ENCODE measurements at places on chromosomes 2 and 18.

GRCh38 chr2:48600917-48601316 is 16.7 kb upstream of the GTF2A1L start:
- H3K4me3 ChIP-seq = no peak overlapping the region
- DNase-seq = no peak
- H3K27me3 ChIP-seq = no peaks in the 10 kb centered on the region
- H3K4me1 ChIP-seq = no peaks in the 10 kb centered on the region
- no peaks in the 10 kb centered on the region for H3K36me3 ChIP-seq

GRCh38 chr18:69617888-69618287 is 217.2 kb downstream of the DOK6 start:
- H3K4me3 ChIP-seq = no peak overlapping the region
- no peaks in the 10 kb centered on the region for H3K36me3 ChIP-seq
- no peak overlapping the region for H3K27ac ChIP-seq

- no peak for DNase-seq
- H3K27me3 ChIP-seq = no peaks in the 10 kb centered on the region
- H3K27ac ChIP-seq = no peak overlapping the region
- H3K4me3 ChIP-seq = no peak overlapping the region
Measured at GRCh38 chr2:147051814-147052213, 793.0 kb upstream of the ACVR2A start.

- DNase-seq = no peak
- H3K36me3 ChIP-seq = no peaks in the 10 kb centered on the region
- no peaks in the 10 kb centered on the region for H3K4me1 ChIP-seq
- no peaks in the 10 kb centered on the region for H3K27me3 ChIP-seq
- H3K27ac ChIP-seq = no peak overlapping the region
Measured at GRCh38 chr18:75304678-75305557, 94.3 kb downstream of the TSHZ1 start.

DNA sequence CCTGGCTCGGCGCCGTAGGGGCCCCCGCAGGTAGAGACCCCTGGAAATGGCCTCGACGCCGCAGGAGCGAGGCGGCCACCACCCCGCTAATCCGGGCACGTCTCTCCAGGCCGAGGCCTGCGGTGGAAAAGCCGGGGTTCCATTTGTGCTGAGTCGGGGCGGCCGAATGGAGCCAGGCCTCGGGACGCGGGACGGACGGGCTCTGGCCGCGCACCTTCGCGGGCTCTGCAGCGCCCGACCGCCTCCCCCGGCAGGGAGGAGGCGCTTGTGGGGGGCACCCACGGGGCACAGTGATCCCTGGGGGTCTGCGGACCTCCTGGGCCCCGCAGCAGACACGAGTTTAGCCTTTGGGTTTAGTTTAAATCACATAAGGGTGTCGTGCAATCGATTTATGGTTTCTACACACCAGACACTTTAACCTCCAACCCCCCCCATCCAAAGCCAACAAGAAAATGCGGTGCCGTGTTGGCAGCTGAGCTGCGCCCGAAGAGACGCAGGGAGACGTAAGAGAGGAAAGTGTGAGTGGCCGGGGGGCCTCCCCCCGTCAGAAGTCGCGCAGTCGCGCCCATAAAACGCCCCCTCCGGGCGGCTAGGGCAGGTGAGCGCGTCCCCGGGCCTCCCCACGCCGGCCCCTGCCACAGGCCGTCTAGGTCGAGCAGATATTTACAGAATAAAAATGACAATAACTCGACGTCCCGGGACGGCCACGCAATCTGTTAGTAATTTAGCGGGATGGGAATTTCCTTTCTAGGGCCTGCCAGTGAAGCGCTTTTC is 1.0 kb upstream of the NFATC1 start:
- H3K27ac ChIP-seq = no peak overlapping the region
- peaks cover 6% of the 10 kb centered on the region for H3K27me3 ChIP-seq
- H3K4me3 ChIP-seq = peak overlapping the region; percentile 47
- H3K36me3 ChIP-seq = no peaks in the 10 kb centered on the region

- H3K27me3 ChIP-seq = no peaks in the 10 kb centered on the region
- peak overlapping the region; percentile 80 for H3K27ac ChIP-seq
- no peaks in the 10 kb centered on the region for H3K36me3 ChIP-seq
- H3K4me1 ChIP-seq = peaks cover 54% of the 10 kb centered on the region
- peak overlapping the region; percentile 54 for H3K4me3 ChIP-seq
Measured at GRCh38 chr2:96164459-96165184, 19.4 kb upstream of the DUSP2 start.

DNA sequence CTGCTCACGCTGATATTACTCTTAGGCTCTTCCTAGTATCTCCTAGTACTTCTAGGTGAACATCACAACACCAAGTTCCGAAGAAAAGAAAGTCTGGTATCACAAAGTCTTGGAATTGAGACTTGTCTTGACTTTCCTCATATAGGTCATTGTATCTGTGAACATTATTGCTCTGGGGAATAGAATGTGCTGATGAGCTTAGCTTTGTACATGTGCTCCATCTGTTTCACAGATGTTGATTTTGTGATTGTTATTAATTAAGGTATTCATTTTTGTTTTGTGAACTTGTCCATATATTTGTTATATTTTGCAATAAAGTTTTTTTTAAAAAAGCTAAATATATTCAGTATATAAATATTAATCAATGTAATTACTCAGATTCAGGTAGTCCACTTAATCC is 111.7 kb downstream of the BABAM2 start:
- H3K36me3 ChIP-seq = no peaks in the 10 kb centered on the region
- H3K27me3 ChIP-seq = no peaks in the 10 kb centered on the region
- no peak overlapping the region for H3K27ac ChIP-seq
- H3K4me3 ChIP-seq = no peak overlapping the region
- no peaks in the 10 kb centered on the region for H3K4me1 ChIP-seq

- H3K4me1 ChIP-seq = no peaks in the 10 kb centered on the region
- H3K36me3 ChIP-seq = no peaks in the 10 kb centered on the region
- no peak overlapping the region for H3K4me3 ChIP-seq
- H3K27me3 ChIP-seq = no peaks in the 10 kb centered on the region
- H3K27ac ChIP-seq = no peak overlapping the region
Measured at GRCh38 chr2:154914561-154914960, 216.1 kb downstream of the KCNJ3 start.

- no peaks in the 10 kb centered on the region for H3K36me3 ChIP-seq
- H3K27me3 ChIP-seq = no peaks in the 10 kb centered on the region
- H3K4me3 ChIP-seq = no peak overlapping the region
- no peaks in the 10 kb centered on the region for H3K4me1 ChIP-seq
- no peak overlapping the region for H3K27ac ChIP-seq
Measured at GRCh38 chr2:238642973-238643372, 204.9 kb upstream of the TWIST2 start.

- no peaks in the 10 kb centered on the region for H3K4me1 ChIP-seq
- no peak overlapping the region for H3K4me3 ChIP-seq
- no peaks in the 10 kb centered on the region for H3K27me3 ChIP-seq
- no peak for DNase-seq
Measured at GRCh38 chr18:79577451-79578395, 101.9 kb upstream of the CTDP1 start.

- no peaks in the 10 kb centered on the region for H3K27me3 ChIP-seq
- no peak for DNase-seq
- H3K27ac ChIP-seq = no peak overlapping the region
- no peak overlapping the region for H3K4me3 ChIP-seq
- no peaks in the 10 kb centered on the region for H3K4me1 ChIP-seq
- H3K36me3 ChIP-seq = no peaks in the 10 kb centered on the region
Measured at GRCh38 chr2:85452237-85452636, 33.7 kb downstream of the SH2D6 start.

GRCh38 chr2:101502095-101502494 is 27.2 kb upstream of the RFX8 start:
- no peaks in the 10 kb centered on the region for H3K27me3 ChIP-seq
- peaks cover 8% of the 10 kb centered on the region for H3K4me1 ChIP-seq
- no peaks in the 10 kb centered on the region for H3K36me3 ChIP-seq
- H3K27ac ChIP-seq = no peak overlapping the region
- H3K4me3 ChIP-seq = no peak overlapping the region
- DNase-seq = no peak

DNA sequence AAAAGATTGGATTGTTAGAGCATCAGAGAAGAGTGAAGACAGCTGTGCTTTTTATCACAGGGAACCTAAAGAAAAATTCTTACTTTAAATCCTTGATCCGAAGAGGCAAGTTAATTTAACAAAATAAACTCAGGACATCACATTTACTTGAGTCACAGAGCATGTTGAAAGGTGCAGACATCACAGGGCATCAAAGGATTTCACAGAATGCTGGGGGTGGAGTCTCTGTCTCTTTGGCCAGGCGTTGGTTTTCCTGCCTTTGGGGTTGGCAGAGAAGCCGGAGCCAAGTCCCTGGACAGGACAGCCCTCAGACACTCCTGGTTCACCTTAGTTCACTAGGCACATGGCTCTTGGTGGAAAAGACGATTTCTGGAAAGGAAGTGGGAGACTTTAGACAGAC is 56.3 kb downstream of the SH3RF3 start:
- no peaks in the 10 kb centered on the region for H3K4me1 ChIP-seq
- DNase-seq = no peak
- H3K27me3 ChIP-seq = no peaks in the 10 kb centered on the region
- no peak overlapping the region for H3K27ac ChIP-seq

- H3K4me3 ChIP-seq = no peak overlapping the region
- H3K27ac ChIP-seq = no peak overlapping the region
- H3K27me3 ChIP-seq = no peaks in the 10 kb centered on the region
- no peak for DNase-seq
Measured at GRCh38 chr2:184305105-184305504, 293.2 kb upstream of the ZNF804A start.
